ENCODE measurements at places on chromosomes 4 and X. TPM values are rescaled to one million over a fixed set of nuclear protein-coding genes. Genes with fewer than 3 reads are reported as not detected.

ITM2A gene
- not detected for polyA plus RNA-seq

JAKMIP1 gene
- polyA plus RNA-seq, result not detected

ARHGAP24 gene
- 16.8 TPM for polyA plus RNA-seq

CCDC110 gene
- polyA plus RNA-seq, result 1.1 TPM

RHOXF2B gene
- not detected for polyA plus RNA-seq

TLR2 gene
- 0.22 TPM for polyA plus RNA-seq

HTT gene
- polyA plus RNA-seq, result 17.2 TPM

MAP3K15 gene
- 0.38 TPM for polyA plus RNA-seq

ZNF711 gene
- 9.3 TPM for polyA plus RNA-seq
